ENCODE measurements at places on chromosomes 2 and 18.

GRCh38 chr2:234490271-234491091 is 6.4 kb downstream of the ARL4C start:
- DNase-seq, result no peak

DNA sequence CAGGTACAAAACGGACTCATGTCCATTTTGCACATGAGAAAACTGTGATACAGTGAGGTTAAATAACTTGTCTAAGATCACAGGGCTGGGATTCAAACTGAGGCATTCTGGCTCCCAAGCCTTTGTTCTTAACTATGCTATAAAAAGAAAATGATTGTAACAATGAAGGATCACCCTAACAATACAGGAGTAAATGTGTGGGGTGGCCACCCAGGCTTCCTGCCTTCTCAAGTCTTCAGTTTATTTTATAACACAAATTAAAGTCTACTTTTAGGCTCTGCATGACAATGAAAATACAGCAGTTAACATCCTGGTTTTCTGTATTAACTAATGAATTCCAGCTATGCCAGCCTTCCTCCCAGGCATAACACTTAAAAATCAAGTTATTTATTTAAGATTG is 7.6 kb downstream of the WDFY1 start:
- DNase-seq, result no peak

DNA sequence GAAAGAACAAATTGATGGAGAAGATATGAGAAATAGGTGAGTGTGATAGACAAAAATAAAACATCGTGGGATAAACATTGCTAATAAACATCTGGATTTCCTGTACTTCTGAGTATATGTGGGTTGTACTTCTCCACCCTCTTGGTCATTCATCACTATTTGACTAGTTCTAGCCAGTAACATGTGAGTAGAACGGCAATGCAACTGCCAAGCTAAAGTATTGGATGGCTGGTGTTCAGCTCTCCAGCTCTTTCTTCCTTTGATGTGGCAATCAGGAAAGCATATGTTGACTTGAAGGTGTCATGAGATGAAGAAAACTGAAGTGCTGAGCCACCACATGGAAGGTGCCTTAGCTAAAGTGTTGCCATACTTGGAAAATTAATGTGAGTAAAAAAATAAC is 144.9 kb downstream of the SCG2 start:
- no peak for DNase-seq

DNA sequence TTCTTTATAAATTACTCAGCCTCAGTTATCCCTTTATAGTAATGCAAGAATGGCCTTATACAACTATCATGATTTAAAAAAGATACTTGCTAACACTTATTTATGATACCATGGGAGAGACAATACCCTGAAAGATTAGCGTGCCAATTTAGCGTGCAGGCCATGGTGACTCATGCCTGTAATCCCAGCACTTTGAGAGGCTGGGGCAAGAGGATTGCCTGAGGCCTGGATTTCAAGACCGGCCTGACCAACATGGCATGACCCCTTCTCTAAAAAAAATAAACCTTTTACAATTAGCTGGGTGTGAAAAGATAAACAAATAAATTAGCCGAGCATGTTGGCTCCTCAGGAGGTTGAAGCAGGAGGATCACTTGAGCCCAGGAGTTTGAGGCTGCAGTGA is 493.4 kb upstream of the FSIP2 start:
- DNase-seq, result no peak

DNA sequence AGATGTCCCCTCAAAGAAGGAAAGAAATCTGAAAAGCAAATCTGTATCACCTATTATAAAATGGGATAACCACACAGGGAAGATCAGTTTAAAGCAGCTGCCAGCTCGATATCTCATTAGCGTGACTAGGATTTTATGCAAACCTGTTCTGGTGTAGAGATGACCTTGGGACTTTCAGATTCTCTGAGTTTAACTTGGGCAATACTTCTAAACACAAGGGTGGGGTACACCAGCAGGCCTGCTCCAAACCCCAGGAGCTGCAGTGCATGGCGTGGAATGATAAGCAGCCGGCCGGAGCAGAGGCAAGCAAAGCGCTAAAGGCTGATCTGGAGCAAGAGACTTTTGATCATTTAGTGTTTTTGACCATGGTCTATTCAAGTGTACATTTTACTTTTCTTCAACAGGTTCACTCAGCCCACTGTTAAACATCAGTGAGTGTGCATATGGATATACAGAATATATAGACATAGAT is 4.7 kb downstream of the SERTAD2 start:
- no peak for DNase-seq

DNA sequence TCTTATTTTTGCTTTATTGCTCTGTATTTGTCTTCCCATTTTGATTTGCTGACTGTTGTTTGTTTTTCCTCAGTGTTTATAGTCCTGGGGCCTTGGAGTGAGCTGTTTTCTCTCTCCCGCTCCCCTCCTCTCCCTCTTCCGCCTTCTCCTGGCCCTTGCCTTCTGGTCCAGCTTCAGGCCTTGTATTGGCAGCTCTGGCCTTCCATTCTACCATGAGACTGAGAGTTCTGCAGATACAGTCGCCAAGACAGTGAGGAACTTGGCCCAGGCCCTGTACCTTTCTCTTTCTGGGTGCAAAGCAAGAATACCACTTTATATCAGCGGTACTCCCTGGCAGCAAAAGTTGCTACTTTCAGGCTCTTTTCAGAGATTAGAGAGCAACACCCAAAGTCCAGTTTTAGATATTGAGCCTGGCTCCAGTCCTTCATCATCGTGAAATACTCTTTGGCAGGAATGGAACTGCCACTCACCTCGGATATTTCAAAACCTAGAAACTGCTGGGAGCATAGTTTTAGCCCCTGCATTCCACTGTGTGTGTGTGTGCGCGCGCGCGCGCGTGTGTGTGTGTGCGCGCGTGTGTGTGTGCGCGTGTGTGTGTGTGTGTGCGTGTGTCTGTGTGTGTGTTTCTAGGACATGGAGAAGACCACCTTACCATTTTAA is 17.1 kb upstream of the L3MBTL4 start:
- DNase-seq, result no peak

DNA sequence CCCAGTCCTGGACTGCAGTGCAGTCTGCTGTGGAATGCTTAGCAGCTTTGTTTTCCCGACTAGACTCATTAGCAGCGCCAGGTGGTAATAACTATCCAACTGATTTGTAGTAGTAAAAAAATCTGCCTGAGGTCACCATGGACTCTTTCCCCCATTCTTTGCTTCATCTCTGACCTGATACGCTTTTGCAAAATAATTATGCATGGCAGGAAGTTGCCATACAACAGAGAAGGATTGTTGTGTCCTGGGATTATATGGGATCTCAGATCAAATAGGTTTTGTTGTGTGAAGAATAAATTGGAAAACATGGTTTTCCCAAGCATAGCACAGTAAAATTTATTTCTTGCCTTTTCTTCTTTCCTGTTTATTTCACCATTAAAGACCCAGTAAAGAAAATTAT is 72.4 kb upstream of the ATP5MC3 start:
- DNase-seq, result no peak

GRCh38 chr2:226963528-226963927 is 127.7 kb downstream of the RHBDD1 start:
- no peak for DNase-seq

All from RPMI8226 (cell line).